ELF-1 (cell line): ENCODE measurements at places on chromosomes 12 and 14.

DNA sequence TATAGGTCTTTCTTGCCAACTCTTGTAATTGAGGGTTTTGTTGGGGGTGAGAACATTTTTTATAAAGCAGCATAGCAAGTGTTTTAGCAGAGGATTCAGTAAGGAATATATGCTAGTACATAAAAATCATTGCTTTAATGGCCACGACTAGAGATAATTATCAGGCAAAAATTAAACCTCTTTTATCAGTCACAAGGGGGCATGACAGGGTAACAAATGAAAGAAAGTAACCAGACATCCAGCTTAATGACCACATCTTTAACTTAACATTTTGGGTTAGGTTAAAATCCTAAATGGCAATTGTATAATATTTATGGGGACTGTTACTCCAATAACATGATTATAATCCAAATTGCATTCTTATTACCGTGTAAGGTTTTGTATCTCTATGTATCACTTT is 119.6 kb downstream of the LRRIQ1 start:
- DNase-seq = no peak

DNA sequence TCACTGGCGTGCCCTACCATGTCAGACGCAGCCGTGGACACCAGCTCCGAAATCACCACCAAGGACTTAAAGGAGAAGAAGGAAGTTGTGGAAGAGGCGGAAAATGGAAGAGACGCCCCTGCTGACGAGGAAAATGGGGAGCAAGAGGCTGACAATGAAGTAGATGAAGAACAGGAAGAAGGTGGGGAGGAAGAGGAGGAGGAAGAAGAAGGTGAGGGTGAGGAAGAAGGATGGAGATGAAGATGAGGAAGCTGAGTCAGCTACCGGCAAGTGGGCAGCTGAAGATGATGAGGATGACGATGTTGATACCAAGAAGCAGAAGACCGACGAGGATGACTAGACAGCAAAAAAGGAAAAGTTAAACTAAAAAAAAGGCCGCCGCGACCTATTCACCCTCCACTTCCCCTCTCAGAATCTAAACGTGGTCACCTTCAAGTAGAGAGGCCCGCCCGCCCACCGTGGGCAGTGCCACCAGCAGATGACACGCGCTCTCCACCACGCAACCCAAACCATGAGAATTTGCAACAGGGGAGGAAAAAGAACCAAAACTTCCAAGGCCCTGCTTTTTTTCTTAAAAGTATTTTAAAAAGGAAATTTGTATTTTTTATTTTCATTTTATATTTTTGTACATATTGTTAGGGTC is 13.2 kb downstream of the TRIP11 start:
- no peak for DNase-seq

DNA sequence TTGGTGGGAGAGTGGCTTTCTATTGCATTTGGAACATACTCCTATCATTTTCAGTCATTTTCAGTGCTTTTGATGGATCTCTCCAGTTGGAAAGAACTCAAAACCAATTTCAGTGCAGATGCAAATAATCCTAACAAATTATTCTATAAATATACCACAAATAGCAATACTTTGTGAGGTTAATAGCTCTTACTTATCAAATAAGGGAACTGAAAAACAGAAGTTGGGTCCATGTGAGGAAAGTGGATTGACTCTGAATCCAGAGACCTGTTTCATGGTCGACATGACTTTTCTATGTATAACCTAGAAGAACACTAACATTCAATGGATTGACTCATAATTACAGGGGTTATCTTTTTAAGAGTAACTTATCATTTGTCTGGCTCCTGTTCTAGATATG is 248.6 kb downstream of the EGLN3 start:
- no peak for DNase-seq

GRCh38 chr12:70487440-70487839 is 121.3 kb downstream of the KCNMB4 start:
- no peak for DNase-seq

- DNase-seq = no peak
Observed at GRCh38 chr12:2672863-2673262, 121.9 kb upstream of the FKBP4 start.

DNA sequence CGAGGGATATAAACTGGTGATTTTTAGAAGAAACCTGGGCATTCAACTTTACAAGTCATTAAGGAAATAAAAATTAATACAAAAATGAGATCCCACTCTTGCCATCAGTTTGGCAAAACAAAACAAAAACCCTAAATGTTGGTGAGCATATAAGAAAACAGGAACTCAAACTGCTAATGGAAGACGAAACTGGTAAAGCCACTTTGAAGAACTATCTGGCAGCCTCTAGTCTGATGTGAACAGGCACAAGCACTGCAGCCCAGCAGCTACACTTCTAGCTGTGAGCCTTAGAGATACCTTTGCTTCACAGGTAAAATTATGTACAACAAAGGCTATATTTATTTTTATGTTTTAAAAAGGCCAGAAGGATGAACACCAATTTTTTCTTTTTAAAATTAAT is 459.6 kb downstream of the ZFP36L1 start:
- no peak for DNase-seq

GRCh38 chr12:93279565-93280412 is 97.9 kb upstream of the NUDT4 start:
- peak; percentile 32 for DNase-seq

DNA sequence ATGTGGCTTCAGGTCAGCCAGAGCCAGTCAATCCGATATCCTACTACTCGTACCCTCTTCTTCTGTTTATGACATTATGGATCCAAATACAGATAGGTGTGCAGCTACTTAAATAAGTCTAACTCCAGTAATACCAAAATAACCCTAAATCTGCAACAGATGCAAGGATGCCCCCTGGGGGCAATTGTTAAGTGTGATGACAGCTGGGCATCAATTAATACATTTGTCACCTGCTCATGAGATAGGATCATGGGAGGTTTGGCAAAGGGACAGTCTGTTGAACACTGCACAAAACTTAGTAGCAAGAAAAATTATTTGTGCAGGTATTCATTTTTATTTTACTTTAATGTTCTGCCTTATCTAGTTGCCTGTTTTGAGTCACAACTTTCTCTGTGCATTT is 83.2 kb downstream of the SLC38A6 start:
- no peak for DNase-seq

DNA sequence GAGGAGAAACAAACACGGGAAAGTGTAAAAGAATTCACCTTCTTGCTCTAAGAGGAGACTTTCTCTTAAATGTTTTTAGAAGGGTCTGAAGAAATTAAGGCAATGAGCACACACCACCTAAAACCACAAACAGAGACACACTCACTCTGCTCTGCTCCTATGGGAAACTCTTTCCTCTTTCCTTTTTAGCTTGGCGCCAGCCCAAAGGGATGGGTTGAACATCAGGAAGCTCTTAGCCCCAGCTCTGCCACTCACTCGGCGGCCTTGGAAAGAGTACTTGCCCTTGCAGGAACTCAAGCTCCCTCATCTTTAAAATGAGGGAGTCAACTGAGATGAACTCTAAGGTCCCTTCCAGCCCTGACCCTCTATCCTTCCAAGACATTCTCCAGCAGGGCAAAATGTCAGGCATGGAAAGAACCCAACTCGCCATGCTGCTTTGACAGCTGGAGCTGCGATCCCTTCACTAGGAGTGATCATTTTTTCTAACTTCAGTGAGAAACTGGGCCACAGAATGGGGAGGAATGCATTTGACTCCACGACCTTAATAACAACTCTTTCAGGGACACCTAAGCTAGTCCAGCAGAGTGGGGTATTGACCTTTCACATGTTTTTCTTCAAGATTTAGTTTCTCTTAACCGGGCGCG is 980 bp upstream of the RNASE8 start:
- DNase-seq = no peak

DNA sequence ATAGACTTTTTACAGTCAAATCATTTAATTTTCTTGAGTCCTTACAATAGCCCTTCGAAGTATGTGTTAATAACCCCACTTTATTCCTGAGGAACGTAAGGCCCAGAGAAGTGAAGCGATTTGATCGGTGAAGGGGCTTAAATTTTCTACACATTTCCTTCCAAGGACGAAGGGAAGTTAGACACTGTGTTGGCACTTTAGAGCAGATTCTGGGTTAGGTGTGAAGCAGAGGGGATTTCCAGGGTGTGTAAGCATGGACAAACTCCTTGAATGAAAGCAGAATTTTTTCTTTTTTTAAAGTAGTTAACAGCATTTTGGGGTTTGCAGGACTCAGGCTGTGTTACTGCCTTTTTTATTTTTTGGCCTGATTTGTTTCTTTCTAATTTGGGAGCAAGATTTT is 38.9 kb downstream of the PRORP start:
- no peak for DNase-seq

- no peak for DNase-seq
Observed at GRCh38 chr12:91432089-91432488, 249.5 kb upstream of the DCN start.

GRCh38 chr14:88518592-88519512 is 36.0 kb downstream of the PTPN21 start:
- no peak for DNase-seq

DNA sequence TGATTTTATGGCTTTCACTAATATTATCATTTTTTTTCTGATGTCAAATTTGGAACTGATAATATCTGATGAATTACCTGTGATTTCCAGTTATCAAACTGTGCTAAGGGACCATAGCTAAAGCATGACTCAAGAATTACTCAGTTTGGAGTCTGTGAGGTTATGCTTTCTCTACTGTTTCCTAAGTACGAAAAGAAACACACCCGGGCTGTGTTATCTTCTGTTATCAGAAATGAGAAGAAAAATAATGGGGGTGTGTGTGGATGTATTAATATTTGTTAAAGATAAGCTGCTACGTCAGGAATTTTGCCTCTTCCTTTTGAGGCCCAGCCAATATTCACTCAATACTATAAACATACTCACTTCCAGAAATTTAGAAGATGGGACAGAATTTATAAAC is 1401.9 kb upstream of the FLRT2 start:
- no peak for DNase-seq

DNA sequence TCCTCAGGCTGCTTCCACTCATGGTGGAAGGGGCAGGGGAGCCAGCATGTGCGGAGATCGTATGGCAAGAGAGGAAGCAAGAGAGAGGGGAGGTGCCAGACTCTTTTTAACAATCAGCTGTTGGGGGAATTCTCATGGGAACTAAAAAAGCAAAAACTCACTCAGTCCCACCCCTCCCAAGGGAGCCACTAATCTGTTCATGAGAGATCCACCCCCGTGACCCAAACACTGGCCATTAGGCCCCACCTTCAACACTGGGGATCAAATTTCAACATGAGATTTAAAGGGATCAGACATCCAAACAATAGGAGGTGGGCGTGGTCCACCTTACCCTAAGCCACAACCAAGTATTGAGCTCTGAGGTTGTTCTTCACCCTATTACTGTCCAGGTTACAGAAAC is 375.1 kb downstream of the GRIN2B start:
- DNase-seq = peak; percentile 20

GRCh38 chr14:94284221-94284620 is 8.8 kb downstream of the SERPINA10 start:
- no peak for DNase-seq

DNA sequence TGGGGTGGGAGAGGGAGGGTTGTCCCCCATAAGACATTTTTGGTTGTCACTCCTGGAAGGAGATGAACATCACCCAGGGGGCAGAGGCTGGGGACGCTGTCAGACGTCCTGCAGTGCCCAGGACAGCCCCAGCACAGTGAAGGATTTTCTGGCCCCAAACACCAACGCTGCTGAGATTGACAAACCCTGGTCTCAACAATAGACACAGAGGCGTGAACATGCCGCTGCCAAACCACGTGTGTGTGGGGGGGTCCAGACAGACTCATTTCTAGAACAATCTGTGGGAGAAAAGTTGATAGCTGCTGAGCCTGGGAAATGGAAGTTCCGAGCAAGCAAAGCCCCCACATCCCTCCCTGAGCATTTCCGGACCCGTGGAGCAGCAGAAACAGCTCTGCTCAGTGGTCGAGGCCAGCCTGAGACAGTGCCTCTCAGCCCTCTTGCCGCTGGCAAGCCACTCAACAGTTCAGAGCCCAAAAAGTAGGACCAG is 43.8 kb upstream of the CLMN start:
- DNase-seq = no peak

- no peak for DNase-seq
Observed at GRCh38 chr14:39768589-39768988, 336.4 kb upstream of the FBXO33 start.

DNA sequence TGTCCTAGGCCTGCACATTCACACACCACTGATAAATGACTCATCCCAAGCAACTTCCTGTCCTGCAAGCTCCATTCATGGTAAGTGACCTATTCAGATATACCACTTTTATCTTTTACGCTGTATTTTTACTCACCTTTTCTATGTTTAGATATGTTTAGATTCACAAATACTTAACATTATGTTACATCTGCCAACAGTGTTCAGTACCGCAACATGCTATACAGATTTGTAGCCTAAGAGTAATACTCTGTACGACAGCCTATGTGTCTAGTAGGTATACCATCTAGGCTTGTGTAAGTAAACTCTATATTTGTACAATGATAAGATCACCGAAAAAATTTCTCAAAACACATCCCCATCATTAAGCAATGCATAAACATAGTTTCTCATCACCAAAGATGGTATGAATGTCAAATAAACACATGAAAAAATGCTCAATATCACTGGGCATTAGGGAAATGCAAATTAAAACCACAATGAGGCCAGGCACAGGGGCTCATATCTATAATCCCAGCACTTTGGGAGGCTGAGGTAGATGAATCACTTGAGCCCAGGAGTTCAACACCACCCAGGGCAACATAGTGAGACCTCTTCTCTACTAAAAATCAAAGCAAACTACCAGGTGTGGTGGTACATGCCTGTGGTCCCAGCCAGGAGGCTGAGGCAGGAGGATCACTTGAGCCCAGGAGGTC is 20.7 kb downstream of the ATXN2 start:
- no peak for DNase-seq

DNA sequence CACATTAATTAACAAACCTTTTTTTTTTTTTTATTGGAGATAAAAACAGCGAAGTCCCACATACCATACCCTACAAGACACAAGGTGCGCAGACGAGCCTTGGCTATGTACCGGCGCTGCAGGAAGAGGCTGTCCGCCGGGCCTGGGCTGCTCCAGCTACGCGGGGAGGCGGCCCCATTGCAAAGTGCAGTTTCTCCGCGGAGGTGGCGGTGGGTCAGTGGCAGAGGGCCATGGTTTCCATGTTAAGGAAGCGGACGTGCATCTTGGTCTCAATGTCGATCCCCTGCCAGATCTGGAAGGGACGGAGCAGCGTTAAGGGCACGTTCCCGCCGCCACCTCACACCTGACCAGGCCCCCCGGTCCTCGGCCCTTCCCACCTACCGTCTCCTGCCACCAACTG is 60.3 kb downstream of the TESC start:
- DNase-seq = no peak

- DNase-seq = peak; percentile 80
Observed at GRCh38 chr12:93273834-93274564, 103.7 kb upstream of the NUDT4 start.

GRCh38 chr14:90040411-90040810 is 21.4 kb upstream of the KCNK13 start:
- no peak for DNase-seq

GRCh38 chr12:53803194-53803593 is 51.4 kb upstream of the CISTR start:
- DNase-seq = no peak

- DNase-seq = no peak
Observed at GRCh38 chr14:65160091-65160490, 57.8 kb upstream of the MAX start.
